Spinal cord (tissue), 10 donors: ENCODE measurements at places on chromosomes 3 and 15.

- H3K36me3 ChIP-seq = no peaks in the 10 kb centered on the region
- H3K27ac ChIP-seq = no peak overlapping the region
- DNase-seq = no peak
- H3K27me3 ChIP-seq = no peaks in the 10 kb centered on the region
Observed at GRCh38 chr3:107404727-107405469, 27.7 kb downstream of the CCDC54 start.

DNA sequence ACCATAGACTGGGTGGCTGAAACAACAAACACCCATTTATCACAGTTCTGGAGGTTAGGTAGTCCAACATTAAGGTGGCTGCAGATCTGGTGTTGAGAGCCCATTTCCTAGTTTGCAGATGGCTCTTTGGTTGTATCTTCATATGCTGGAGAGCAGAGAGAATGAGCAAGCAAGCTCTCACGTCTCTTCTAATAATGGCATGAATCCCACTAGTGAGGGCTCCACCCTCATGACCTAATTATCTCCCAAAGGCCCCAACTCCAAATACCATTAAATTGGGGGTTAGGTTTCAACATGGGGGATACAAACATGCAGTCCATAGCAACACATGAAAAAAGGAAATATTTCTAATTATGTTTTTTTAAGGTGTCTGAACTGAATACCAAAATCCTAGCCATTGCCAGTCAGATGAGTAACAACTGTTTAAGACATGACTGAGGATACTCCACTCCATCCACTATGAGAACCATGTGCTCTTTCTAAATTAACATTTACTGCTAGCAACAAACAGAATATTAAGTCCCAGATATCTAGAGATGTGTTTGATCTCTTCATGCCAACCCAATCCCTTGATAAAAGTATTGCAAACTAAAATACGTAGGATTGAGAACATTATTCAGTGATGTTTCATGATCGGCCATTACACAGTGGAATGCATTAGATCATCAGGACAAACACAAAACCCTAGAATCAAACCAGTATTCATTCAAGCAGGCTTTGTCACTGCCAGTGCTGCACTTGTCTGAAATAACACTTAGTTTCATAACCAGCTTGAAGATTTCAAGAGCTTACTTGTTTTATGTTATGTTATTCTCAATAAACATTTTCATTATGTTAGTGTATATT lies 340.3 kb downstream of the SLC9A9 start:
- H3K4me3 ChIP-seq = no peak overlapping the region
- no peak overlapping the region for H3K27ac ChIP-seq
- no peaks in the 10 kb centered on the region for H3K36me3 ChIP-seq
- no peak for DNase-seq
- H3K4me1 ChIP-seq = no peaks in the 10 kb centered on the region
- no peaks in the 10 kb centered on the region for H3K27me3 ChIP-seq

DNA sequence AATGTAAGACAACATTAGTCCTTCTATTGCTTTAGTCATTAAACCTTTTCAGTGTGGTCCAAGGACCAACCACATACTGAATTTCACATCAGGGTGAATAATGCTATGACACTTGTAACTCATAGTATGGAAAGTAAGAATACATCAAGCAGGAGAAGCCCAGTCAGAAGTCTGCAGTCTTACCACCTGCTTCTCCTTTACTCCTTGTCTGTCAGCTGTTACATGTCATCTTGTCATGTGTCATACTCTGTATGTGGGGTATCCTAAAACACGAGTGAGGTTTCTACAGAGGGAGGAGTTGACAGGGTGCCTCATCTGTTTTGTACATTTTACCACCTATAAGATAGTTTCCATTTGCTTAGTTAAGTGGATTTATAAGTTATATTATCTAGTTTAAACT lies 32.8 kb upstream of the EID1 start:
- DNase-seq = no peak
- H3K27ac ChIP-seq = no peak overlapping the region
- no peaks in the 10 kb centered on the region for H3K36me3 ChIP-seq

DNA sequence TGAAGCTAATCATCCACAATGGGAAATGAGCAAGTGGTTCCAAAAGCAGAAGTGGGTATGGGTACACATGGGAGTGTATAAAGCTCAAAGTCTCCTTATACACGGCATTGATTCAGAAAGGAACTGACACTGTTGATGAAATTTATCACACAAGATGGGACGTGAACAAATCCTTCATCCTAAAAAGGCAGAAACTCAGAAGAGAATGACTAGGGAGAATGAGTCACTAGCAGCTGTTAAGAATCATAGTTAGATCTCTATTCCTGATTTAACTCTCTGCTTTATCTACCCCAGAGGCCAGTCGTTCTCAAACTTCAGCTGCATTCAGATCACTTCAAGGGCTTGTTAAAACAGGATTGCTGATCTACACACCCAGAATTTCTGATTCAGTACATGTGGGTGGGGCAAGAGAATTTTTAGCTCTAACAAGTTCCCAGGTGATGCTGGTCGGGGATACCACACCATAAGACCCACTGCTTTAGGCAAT lies 97.7 kb upstream of the PHLDB2 start:
- no peaks in the 10 kb centered on the region for H3K4me1 ChIP-seq
- peak overlapping the region; percentile 1 for H3K27ac ChIP-seq
- H3K36me3 ChIP-seq = no peaks in the 10 kb centered on the region
- no peak for DNase-seq

GRCh38 chr3:61761694-61762430 lies 200.5 kb downstream of the PTPRG start:
- no peaks in the 10 kb centered on the region for H3K27me3 ChIP-seq
- H3K4me1 ChIP-seq = no peaks in the 10 kb centered on the region
- no peaks in the 10 kb centered on the region for H3K36me3 ChIP-seq
- no peak overlapping the region for H3K27ac ChIP-seq
- peak; percentile 13 for DNase-seq
- no peak overlapping the region for H3K4me3 ChIP-seq

GRCh38 chr3:49791571-49791970 lies 5.2 kb upstream of the IP6K1 start:
- H3K27ac ChIP-seq = no peak overlapping the region
- DNase-seq = no peak
- no peaks in the 10 kb centered on the region for H3K36me3 ChIP-seq
- H3K4me1 ChIP-seq = peaks cover 8% of the 10 kb centered on the region
